GM23248 (cell line): ENCODE measurements at places on chromosomes 7 and 10.

DNA sequence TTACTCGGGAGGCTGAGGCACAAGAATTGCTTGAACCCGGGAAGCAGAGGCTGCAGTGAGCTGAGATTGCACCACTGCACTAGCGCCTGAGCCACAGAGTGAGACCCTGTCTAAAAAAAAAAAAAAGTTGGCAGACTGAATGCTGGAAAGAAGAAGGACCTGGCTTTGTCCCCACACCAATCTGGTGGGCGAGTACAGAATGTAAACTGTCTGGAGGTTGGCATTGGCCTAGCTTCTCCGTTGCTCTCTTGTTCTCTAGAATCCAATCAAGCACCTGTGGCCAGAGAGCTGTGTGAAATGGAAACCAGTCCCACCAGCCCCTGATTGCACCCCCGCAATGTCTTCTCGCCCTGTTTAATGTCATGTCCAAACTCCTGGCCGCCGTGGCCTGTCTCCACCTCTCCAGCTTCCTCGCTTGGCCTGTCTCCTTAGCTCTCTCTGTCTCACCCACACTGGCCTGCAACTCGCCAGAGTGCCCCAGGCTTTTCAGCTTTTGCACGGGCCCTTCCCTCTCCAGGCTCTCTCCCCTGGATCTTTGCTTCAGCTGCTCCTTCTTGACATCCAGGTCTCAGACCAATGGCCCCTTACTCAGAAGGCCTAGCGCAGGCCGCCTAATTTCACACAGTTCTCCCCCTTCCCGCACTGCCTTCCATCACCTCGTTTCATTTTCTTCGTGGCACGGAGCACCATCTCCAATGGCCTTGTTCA, 670 bp upstream of the AGK start:
- peak; percentile 49 for DNase-seq

- DNase-seq = peak; percentile 63
Observed at GRCh38 chr7:155412416-155413253, 45.3 kb upstream of the EN2 start.

GRCh38 chr10:123013456-123014419, 4.9 kb downstream of the ACADSB start:
- peak; percentile 14 for DNase-seq

GRCh38 chr7:83119026-83119382, 43.7 kb downstream of the PCLO start:
- DNase-seq = no peak

DNA sequence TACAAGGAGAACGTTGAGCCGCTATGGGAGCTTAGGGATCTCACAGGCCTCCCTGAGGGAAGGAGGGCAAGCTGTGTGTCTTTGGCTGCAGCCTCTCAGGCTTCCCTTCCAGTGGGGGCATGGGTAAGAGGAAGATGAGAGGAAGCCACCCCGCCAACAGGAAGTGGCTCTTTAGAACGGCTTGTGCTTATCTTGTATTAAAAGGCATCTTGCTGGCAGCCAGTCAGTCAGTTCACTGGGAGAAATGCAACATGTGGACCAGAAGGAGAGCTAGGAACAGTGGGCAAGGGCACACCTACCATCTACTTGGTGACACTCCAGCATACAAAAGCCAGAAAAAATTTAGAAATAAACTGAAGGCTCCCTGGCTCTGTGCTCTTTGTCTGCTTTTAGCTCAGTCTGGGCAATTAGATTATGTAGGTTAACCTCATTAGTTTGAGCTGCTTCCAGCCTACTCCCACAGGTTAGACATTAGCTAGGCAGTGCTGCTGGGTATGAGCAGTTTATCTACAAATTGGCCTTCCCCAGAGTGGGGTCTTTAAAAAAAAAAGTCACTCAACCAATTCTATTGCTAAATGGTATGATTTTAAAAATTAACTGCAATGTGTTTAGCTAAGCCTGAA, 595.9 kb downstream of the KCNMA1 start:
- no peak for DNase-seq

GRCh38 chr10:21534604-21535493, 817 bp downstream of the MLLT10 start:
- DNase-seq = peak; percentile 79

DNA sequence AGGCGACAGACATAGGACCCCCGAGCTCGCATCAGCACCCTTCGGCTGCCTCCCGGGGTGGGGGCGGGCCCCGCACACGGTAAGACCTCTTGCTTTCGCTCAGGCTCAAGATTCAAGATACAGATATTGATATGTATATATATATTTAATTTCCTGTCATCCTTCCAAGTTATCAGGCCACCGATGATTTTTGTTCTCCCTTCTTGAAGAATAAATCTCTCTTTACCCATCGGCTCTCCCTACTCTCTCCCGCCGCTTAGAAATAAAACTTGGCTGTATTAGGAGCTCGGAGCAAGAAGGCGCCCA, 603 bp downstream of the ADRA2A start:
- no peak for DNase-seq

GRCh38 chr10:34006471-34006870, 672.0 kb upstream of the NRP1 start:
- no peak for DNase-seq

- DNase-seq = no peak
Observed at GRCh38 chr7:28738412-28738811, 219.7 kb downstream of the TRIL start.

DNA sequence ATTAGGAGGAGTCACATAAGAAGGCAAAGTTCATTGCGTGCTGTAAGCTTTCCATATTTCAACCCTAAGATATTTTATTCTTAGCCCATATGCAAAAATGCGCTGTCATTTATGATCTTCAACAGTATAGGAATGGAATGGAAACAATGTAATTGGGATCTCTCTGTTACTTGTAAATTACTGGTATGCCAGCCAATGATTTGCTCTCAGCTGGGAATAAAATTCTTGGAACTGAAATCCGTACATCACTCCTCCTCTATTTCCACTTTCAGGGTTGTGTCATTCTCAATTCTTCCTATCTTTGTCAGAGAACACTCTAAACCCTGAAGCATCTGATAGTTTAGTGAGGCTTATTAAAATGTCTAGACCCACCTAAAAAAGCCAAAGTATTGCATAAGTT, 80.7 kb upstream of the STEAP4 start:
- DNase-seq = no peak

DNA sequence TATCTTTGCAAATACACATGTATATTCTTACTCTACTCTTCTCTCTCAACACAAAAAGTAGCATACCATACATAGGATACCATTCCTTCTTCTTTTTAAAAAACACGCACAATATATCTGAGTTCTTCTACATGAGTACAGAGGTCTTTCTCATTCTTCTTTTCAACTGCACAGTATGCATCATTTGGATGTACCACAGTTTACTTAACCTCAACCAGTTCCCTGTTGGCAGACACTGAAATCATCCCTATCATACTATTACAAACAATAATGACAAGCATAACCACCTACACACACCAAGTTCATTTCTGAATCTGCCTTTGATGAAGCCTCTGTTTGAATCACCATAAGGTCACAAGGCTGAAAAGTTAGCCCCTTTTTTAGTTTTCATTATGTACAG, 25.7 kb upstream of the GGCT start:
- DNase-seq = no peak

- no peak for DNase-seq
Observed at GRCh38 chr10:4046030-4046429, 261.0 kb upstream of the KLF6 start.

GRCh38 chr10:4838743-4839142, 12.7 kb downstream of the AKR1E2 start:
- no peak for DNase-seq

GRCh38 chr7:129381710-129382484, 52.3 kb upstream of the STRIP2 start:
- DNase-seq = no peak

DNA sequence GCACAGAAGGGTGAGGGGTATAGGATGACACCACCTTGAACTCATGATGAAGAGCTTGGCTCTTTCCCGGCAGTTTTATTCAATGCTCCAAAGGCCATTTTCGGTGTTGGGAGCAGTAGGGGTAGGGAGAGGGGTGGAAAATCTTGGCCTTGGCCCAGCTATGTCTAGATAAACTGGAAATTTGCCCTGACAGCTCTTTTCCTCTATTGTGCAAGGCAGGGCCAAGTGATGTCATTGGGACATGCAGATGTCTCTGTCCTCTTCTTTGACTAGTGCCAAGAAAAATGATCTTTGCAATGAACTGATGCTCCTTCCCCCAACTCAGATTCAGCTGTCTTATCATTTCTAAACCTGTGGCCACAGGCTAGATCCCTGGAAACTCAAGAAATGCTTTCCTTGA, 27.7 kb upstream of the PRKCQ start:
- no peak for DNase-seq

- DNase-seq = no peak
Observed at GRCh38 chr7:156061689-156062255, 249.5 kb upstream of the SHH start.

GRCh38 chr10:43344051-43344450, 27.4 kb upstream of the FXYD4 start:
- peak; percentile 45 for DNase-seq

DNA sequence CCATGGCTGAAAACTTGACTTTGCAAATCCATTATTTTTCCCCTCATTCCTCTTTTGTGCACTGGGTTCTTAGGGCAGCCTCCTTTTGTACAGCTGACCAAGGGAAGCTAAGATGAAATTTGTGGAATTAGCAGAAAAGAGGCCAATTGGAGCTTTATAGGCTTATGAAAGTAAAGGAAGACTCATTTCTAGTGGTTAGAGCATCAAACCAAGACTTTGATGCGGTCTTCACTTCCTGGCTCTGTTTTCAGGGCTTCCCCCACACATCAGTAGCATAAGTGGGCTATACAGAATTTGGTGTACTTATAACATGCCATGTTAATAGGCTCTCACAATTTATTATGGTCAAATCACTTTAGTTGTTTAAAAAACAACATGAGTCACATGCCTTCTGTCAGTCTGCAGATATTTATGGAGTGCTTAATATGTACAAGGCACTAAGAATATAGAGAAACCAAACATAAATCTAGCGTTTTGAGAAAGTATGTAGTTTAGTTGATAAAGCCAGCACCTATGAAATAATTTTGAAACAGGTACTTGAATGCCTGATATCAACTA, 5.7 kb downstream of the AUTS2 start:
- no peak for DNase-seq

DNA sequence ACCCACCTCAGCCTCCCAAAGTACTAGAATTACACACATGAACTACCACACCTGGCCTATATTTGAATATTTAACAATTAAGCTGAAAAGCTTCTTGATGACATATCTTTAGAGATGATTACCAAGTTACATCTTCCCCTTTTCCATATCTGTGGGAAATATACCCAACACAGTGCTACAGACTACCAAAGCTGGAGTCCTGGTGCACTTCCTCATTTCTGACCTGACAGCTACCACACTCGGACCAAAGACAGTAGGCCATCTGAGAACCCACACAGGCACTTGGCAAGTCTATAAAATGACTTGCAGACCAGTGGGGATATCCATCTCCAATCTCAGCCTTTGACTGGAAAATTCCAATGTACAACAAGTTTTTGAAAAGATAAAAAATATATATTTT, 270.4 kb upstream of the KLF14 start:
- DNase-seq = no peak
